ENCODE measurements at places on chromosomes 6 and 20. TPM values are rescaled to one million over a fixed set of nuclear protein-coding genes. Genes with fewer than 3 reads are reported as not detected.

GRCh38 chr6:15096894-15097837 is 148.7 kb upstream of the JARID2 start:
- no peak for DNase-seq
- H3K27ac ChIP-seq, result no peak overlapping the region

- H3K4me1 ChIP-seq, result no peaks in the 10 kb centered on the region
- no peak for DNase-seq
- no peak overlapping the region for H3K27ac ChIP-seq
These were observed 150.3 kb downstream of the GRIK2 start for GRCh38 chr6:101543796-101544195.

DNA sequence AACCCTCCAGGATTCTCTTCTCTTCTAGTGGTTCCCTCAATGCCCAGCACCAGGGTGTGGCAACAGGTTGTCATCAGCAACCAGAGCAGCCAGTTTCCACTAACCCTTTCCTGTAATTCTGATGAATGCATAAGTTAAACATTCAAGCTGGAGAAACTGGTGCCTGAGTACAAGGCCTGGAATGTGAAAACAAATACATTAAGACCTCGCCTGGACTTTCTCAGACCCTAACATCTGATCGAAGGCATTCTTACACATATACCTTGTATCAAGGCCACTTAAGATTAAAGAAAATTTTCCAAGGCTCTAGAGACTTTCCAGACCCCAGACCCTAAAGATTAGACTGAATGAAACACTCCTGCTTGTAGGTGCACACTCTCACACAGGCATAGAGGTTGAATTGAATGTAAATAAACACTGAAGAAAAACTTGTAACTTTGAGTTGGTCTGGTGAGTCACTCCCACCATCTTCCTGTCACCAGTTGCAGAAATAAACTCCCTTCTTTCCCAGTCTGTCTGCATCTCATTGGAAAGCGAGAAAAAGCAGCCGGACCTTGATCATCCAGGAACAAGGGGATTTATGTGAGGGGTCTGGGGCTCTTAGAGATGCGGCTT is 9.0 kb downstream of the LRP11 start:
- no peaks in the 10 kb centered on the region for H3K27me3 ChIP-seq
- H3K27ac ChIP-seq, result no peak overlapping the region
- DNase-seq, result no peak
- H3K4me1 ChIP-seq, result no peaks in the 10 kb centered on the region

- no peak overlapping the region for H3K4me3 ChIP-seq
- no peak for DNase-seq
- peaks cover 12% of the 10 kb centered on the region for H3K36me3 ChIP-seq
- no peaks in the 10 kb centered on the region for H3K27me3 ChIP-seq
- H3K4me1 ChIP-seq, result no peaks in the 10 kb centered on the region
- H3K27ac ChIP-seq, result no peak overlapping the region
These were observed 9.7 kb upstream of the CLDN20 start for GRCh38 chr6:155254139-155254538.

The NMBR gene
- total RNA-seq, result not detected

The AGER gene
- 9.2 TPM for total RNA-seq

The ERVFRD-1 gene
- total RNA-seq, result not detected

All from Karpas-422 (cell line).